Effector memory CD4-positive, alpha-beta T cell (primary cell): ENCODE measurements at places on chromosomes 7 and 10.

GRCh38 chr7:34320926-34321661 is 336.9 kb upstream of the NPSR1 start:
- DNase-seq: no peak

GRCh38 chr7:80288175-80289122 is 153.8 kb downstream of the GNAI1 start:
- DNase-seq: no peak

DNA sequence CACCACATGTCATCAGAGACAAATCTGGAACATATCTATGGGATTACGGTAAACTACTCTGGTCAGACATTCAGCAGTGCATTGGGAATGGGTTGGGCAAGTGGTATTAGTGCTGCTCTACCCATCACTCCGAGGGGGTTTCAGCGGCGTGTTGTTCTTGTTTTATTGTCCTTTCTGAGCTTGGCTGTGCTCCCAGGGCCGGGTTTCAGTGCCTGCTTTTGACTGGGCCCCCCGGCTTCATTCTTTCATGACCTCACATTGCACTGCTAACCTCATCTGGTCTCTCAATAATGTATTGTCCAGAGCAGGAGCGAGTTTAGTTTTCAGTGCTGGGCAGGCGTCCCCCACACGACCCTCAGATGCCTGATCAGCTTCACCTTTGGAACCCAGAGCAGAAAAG is 364.6 kb downstream of the PAXIP1 start:
- DNase-seq: no peak

GRCh38 chr10:80538481-80539185 is 931 bp downstream of the SH2D4B start:
- no peak for DNase-seq

GRCh38 chr7:130909161-130909836 is 175.3 kb upstream of the KLF14 start:
- no peak for DNase-seq

DNA sequence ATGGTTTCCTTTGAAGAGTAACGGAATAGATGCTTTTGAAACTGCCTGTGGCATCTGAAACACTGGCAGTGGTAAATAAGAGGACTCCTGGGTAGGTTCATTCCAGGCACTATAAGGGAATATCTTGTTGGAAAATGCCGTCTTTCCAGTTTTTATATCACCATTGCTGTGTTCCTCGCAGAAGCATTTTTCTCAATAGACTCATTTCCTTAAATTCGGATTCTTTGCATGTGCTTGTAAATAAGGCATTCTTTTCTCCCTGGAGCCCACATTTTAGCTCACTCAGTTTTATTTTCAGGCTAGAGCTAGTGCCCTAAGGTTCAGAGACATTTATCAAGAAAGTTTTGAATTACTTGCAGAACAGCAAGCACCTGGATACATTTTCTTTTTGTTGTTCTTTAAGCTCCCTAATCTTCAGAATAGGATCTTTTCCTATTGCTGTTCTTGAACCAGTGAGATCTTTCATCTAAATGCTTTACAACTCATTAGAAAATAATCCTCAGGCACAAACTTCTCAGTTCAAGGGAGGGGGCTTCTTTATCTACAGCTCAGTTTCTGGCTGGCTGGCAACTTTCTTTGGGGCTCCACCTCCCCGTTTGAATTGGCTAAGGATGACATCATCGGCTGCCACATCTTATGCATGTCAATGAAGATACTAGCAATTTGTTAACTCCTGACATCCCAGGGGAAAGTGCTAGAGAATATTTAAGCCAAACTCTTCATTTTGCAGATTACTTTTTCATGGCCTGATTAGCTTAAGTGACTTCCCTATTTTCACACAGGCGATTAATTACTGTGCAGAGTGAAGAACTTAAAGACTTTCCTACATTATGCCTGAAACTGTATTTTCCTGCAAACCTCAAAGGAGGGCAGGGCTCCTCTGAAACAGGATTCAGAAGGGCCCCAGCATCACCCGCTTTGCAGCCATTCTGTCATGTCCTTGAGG is 133.7 kb upstream of the RSU1 start:
- no peak for DNase-seq

GRCh38 chr10:15814565-15814964 is 45.7 kb downstream of the MINDY3 start:
- DNase-seq: no peak

GRCh38 chr7:69786730-69787395 is 188.6 kb downstream of the AUTS2 start:
- no peak for DNase-seq

DNA sequence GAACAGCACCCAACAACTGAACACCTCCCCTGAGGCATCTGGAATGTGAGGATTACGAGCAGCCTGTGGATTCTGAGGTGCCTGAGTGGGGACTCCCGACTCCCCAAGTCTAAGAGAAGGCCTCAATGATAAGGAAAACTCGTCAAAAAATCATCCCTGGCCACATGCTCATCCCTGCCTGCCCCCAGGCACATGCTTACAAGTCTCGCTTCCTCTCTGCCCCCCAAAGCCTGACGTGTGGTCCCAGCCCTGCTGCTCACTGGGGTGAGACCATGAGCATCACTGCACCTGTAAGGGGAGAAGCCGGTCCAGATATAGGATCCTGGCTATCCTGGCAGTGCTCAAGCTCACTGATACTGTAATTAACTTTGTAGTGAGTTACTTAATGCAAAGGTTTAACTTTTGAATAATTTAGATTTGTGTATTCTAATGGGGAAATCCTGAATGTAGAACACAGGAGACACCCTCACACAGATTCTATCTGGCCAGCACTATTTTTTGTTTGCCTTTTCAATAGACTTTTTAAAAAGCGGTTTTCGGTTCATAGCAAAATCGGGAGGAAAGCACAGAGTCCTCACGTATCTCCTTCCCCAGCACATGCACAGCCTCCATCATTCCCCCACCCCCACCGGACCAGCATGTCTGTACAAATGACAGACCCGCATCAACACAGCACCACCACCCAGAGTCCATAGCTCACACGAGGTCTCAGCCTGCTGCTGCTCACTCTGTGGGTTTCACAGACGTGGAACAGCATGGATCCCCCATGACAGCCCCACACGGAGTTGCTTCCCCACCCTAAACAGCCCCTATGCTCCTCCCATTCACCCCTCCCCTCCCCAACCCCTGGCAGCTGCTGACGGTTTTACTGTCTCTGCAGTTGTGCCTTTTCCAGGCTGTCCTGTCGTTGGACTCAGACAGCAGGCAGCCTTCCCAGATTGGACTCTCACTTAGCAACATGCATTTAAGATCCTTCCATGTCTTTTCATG is 167.9 kb downstream of the DIP2C start:
- DNase-seq: no peak

GRCh38 chr7:22990588-22990949 is 23.4 kb downstream of the HYCC1 start:
- no peak for DNase-seq
